Nucleus accumbens (tissue), 56 donors: ENCODE measurements at places on chromosomes 6 and 20.

DNA sequence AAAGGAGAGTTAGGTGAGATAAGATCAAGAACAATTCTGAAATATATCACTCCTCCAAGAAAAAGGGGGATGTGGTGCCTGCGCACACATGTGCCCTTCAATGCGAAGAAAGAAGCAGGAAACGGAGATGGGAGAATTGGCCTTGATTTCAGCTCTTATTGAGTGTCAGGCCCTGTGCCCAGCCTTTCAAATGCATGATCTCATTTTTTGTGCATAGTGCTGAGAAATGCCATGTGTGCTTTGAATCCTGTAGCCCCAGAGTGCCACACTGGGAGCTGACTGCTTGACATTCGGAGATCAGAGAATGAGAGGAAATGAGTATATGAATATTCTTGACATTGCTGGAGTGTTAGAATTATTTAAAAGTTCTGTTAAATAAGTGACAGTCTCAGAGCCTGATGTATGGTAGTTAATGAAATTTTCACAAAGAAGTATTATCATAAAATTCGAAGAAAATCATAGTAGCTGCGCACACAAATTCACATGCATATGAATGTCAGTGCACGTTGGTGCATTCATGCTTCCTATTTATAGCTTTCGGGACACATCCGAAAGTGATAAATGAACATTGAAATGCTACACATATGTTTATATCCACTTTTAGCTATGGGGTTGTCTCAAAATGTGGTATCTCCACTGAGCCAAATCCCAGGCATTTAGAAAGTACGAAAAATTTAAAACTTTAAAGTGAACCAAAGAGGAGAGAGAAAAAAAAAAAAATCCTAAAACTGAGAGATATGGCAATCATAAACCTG, 172.0 kb downstream of the KCNQ5 start:
- DNase-seq, result no peak

GRCh38 chr6:40764726-40765125, 177.6 kb upstream of the LRFN2 start:
- no peak for DNase-seq

DNA sequence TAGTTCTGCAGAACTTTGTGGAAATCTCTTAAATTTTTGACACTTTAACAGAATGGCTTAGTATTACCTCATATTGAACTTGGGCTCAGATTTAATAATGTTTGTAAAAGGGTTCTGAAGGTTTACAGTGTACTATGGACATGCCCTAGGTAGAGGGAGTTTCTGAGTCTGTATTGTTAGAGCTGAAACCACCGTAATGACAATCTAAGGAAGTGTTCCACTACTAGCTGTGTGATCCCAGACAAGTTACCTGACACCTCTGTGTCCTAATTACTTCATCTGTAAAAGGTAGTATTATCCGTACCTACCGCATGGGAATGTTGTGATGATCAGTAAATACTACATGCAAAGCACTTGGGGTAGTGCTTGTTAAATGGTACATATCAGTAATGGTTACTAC, 86.9 kb downstream of the RREB1 start:
- no peak for DNase-seq

- DNase-seq, result no peak
These were observed 49.0 kb downstream of the MDGA1 start for GRCh38 chr6:37648465-37649330.

GRCh38 chr6:26305641-26305969, 59.4 kb upstream of the BTN3A2 start:
- no peak for DNase-seq

DNA sequence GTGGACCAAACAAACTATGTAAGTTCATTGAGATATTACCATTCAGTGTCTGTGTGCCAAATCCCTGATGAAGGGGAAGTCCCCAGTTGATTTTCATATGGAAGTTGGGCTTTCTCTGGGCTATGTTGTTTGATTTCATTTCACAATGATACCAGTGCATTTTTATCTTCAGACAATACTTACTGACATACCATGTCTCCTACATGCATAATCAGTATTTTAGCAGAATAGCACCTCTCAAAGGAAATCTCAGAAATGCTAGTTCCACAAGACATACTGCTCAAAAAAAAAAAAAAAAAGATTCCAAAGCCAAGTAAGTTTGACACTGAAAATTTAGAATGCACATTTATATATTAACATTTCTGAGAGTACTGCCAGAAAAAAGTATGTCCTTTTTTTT, 168.8 kb upstream of the RNF217 start:
- DNase-seq, result no peak

GRCh38 chr20:50916257-50916656, 15.0 kb downstream of the ADNP start:
- DNase-seq, result no peak
